ENCODE measurements at places on chromosomes 2 and 18.

DNA sequence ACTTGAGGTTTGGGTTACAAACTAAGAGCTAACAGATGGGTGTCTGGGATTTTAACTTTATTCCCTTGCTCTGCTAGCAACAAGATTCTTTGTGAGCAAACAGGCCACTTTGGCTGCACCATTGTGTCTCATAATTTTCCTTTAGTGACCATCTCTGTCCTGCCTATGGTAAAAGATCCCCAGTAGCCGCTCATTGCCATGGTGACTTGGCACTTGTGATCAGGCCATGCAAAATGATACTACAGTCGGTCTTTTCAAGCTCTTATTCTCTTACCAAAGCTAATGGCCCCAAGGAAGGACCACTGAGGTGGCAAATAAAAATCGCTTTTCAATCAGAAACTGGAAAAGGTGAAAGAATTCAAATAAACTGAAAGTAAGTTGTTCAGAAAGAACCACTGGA lies 836.9 kb downstream of the MBD2 start:
- no peak for DNase-seq

GRCh38 chr2:54103454-54104314 lies 11.7 kb upstream of the ACYP2 start:
- peak; percentile 60 for DNase-seq

GRCh38 chr2:68643011-68643873 lies at the start of gene PROKR1:
Gene PROKR1 (plus strand): TSS chr2:68643579. CDS start chr2:68645822, 2,243 bp downstream.
- DNase-seq, result no peak

GRCh38 chr2:74511104-74511989 lies 2.9 kb upstream of the TLX2 start:
- DNase-seq, result no peak

GRCh38 chr2:215579809-215580208 lies 143.9 kb upstream of the FN1 start:
- DNase-seq, result peak; percentile 93

DNA sequence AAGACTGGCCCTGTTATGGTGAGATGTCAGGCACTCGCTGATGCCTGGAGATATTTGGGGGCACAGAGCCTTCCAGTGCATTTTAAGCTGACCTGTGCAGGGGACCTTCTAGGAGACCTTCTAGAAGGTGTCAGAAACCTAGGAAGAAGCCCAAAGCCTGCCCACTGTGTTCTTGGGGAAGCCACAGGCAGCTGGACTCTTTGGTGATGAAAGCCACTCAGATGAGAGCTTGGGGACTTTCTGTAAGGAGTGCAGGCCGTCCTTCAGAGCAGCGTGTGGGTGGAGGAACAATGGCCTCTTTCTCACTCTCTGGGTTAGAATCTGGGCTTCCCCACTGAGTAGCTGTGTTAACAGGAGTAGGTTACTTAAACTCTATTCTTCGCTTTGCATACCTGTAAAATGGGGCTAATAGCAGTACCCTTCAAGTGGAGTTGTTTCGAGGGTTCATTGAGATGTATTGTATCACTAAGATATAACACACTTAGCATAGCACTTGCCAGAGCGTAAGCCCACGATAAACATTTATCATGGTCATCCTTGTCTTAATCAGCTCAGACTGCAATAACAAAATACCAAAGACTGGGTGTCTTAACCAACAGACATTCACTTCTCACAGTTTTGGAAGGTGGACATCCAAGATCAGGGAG lies 322.3 kb upstream of the EPAS1 start:
- no peak for DNase-seq

Data from fibroblast of gingiva (primary cell).